Stimulated activated memory B cell treated with anti-CD40 and anti-IgM and Interleukin-4, amounts not matched to agents 10 μg/mL and 1 μg/mL and 100 μg/mL, for 72 hours (primary cell): ENCODE measurements at places on chromosomes 12 and 14.

DNA sequence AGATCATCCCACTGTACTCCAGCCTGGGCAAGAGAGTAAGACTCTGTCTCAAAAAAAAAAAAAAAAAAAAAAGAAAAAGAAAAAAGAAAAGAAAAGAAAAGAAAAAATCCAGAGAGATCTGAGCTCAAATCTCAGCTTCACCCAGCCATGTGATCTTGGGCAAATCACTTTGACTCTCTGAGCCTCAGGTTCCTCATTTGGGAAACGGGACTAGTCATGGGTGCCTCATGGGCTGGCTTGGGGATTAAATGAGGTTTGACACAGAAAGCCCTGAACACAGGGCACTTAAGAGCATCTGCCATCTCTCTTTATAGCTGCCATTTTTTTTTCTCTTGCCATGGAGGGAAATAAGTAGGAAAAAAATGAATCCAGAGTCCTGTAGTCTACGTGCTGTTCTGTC is 86.2 kb upstream of the MYL2 start:
- ATAC-seq = no peak

- ATAC-seq = no peak
These were observed 162.9 kb upstream of the ALG10B start for GRCh38 chr12:38153737-38154061.

DNA sequence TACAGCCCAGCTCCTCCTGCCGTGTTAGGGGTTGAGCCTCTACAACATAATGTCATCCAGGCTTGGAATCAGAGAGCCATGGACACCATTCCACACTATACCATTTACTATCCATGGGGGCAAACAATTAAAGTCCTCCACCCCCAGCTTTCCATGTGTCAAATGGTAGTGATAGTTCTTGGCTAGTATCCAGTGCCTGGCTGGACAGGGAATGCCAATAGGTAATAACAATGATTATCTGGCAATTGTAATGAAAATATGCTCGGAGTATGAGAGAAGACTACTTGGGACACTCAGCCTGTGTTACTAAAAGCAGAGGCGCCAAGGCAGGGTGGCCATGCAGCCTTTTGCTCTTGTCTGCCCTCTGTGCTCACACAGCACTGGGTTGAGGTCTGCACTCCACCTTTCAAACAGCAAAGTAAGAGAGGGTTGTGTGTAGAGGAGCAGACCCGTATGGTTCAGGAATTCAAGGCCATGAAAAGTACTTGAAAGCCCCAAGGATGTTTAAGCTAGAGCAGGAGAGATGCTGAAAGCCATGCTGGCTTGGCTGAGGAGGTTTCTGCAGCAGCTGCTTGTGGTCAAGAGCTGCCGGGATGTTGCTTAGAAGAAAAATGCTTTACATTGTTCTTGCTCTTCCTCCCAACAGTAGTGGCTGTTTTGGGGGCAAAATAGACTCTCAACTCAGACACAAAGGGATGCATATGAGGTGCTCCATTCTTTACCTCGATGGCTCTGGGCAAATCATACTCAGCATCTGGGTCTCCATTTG is 10.6 kb downstream of the SERPINA3 start:
- ATAC-seq = no peak

DNA sequence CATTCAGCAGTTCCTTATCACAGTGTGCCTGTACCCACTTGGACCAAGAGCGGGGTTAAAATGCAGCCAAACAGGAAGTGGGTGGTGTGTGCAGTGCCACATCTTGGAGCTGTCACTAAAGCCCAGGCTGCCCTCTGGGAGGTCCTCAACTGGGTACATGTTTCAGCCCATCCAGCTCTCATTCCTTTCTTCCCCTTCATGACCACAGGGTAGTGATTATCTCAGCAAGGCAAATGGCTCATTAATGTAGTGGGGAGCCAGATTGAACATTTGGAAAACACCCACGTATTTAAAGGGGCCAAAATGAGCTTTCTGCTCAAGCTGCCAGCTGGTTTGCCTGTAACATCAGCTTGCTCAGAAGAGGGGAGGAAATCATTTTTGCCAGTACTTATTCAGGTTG is 210.8 kb upstream of the BTG1 start:
- ATAC-seq = no peak

GRCh38 chr14:57974896-57975295 is 109.0 kb upstream of the SLC35F4 start:
- ATAC-seq = no peak

- ATAC-seq = no peak
These were observed 2.6 kb downstream of the MYF6 start for GRCh38 chr12:80709811-80710726.

DNA sequence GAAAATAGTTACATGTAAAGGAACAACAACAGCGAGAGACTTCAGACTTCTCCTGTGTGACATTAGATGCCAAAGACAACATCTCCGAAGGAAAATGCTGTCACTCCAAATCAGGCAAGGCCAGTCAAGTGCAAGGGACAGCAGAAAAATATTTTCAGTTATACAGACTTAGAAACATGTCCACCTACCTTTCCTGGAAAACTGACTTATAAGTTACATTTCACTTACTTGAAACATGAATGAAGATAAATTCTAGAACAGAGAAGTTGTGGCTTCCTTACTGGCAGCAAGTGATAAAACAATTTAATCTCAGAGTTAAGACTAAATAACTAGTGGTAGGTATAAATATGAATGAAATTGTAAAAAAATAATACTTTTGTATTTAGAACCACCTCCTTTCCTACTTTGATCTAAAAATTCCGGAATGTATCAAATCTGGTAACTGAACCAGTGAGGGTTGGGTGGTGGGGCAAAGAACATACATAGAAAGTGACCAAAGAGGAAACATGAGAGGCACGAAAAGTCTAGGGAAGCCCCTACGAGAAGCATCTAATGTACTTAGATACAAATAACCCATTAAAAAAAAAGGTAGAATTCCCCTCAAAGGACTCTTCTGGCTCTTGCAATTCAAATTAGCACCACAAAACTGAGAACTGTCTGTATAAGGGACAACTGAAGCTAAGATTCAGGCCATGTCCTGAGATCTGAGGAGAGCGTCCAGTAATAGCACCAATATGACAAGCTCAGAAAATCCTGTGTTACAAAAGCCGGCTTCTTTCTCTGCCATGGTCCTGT is 21.2 kb downstream of the MTHFD1 start:
- ATAC-seq = no peak

GRCh38 chr12:83265808-83266207 is 579.1 kb downstream of the TMTC2 start:
- ATAC-seq = no peak

- no peak for ATAC-seq
These were observed 44.4 kb downstream of the AMN start for GRCh38 chr14:102966681-102967505.

DNA sequence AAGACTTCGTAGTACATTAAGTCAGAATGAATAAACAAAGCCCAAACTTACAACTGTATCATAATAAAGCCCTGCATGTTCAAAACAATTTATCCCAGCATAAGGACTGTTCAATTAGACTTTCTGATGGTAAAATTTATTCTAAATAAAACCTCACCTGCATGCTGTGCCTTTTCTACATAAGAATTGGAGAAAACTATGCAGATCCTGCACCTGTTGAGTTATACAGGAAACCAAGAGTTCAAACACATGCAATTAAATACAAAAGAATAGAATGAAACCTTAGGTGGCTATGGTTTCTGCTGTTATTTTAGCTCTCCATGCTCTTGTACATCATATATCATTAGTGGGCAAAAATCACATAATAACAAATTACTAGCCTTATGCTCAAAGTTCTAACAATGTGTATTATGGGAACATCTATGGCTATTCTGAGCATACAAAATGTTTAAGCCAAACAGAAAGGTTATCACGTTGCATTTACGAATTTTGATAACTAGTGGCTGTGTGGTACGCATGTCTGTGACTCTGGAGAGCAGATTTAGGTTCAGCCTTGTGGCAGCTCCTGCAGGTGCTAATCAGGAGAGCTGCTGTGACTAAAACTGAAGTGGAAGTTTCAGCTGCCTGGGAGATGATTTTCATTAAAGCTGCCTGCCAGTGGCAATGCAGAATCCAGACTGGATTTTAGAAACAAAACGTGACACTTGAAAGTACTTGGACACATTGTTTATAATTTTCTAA is 36.1 kb upstream of the LRFN5 start:
- ATAC-seq = no peak

GRCh38 chr12:53231921-53232645 is at the start of gene RARG:
TSS of gene RARG (minus strand) at chr12:53232209. CDS start at chr12:53227545, 4,664 bp downstream.
- ATAC-seq = peak; percentile 85

DNA sequence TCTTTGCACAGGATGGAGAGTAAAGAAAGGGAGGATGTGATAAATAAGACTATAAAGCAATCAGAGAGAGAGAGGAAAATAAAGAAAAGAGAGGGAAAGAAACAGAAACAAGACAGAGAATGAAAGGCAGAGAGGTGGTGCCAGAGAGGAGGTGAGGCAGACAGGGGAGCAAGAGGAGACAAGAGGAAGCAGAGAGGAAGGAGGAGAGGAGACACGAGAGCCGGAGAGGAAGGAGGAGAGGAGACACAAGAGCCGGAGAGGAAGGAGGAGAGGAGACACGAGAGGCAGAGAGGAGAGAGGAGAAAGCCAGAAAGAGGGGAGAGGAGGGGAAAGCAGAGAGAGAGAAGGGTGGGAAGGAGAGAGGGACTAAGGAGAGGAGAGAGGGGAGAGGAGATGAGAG is 125.2 kb downstream of the PAPOLA start:
- ATAC-seq = no peak

DNA sequence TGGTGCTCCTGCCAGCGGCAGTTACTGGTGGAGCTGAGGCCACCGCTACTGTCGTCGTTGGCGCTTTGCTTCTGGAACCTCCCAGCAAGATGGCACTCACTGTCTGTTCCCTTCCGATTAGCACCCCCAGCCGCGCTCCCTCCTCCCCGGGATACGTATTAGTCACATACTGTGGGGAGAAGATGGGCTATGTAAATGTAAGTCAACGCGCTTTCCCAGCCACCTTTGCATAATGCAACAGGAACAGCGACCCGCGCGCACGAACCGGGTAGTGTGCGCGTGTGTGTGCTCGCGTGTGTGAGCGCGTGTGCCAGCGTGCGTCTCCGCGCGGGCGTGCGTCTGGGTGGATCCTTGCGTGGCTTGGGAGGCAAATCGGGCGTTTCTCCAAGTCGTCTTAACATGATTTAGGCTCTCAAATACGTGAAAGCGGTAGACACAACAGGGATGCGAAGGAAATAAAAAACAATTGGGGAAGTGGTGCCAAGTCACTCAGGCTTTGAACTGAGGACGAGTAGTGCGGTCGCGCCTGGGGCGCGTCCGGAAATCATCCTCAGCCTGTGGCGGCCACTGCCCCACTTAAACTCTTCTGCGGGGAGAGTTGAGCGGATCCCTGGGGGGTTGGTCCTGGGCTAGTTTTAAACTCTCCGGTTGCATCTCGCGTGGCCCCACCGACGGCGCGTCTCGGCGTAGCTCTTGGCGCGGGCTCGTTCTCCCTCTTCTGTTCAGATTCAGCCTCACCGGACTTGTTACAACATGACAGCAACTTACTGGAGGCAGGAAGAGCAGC is 1.8 kb downstream of the FLRT2 start:
- ATAC-seq = no peak

GRCh38 chr14:68470361-68470760 is 322.5 kb downstream of the ZFP36L1 start:
- no peak for ATAC-seq

DNA sequence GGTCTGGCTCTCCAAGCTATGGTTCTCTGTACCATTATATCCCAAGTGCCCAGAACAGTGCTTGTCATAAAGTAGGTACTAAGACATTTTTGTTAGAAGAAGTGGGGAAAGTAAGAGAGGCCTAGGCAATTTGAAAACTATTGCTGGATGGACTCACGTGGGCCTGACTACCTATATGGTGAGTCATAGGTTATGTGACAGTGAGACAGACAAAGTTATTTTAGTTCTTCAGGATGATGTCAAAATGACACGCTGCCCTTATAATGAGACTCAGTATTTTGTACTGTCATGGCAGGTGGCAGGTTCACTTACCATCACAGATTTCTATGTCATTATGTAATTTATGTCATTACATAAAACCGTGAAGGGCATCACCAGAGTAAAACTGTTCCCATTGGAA is 53.1 kb downstream of the PARP11 start:
- no peak for ATAC-seq

- ATAC-seq = peak; percentile 28
These were observed 2.4 kb downstream of the DHH start for GRCh38 chr12:49092086-49092815.

- ATAC-seq = no peak
These were observed 48.2 kb downstream of the IQSEC3 start for GRCh38 chr12:114626-115211.

GRCh38 chr12:3122841-3123678 is 45.9 kb downstream of the TSPAN9 start:
- no peak for ATAC-seq

- no peak for ATAC-seq
These were observed 1486.6 kb downstream of the AACS start for GRCh38 chr12:126551869-126552268.

DNA sequence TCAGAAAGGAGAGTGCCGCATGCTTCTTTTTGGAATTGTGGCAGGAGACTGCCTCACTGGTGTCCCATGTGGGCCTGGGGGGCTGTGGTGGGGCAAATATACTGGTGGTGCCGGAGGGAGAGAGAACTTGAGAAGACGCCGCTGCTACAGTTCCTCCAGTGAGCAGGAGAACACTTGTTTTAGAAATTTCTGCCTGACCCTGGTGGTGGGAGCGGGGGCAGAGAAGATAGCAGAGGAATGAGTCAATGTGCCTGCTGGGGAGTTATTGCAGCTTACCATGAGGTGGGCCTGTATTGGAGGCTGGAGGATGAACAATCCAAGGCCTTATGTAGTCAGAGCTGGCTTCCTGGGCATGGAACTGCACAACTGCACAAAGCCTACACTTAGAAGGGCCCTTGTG is 211.8 kb downstream of the SNAPC1 start:
- ATAC-seq = no peak
